Left ventricle myocardium superior (tissue), 1 donor: ENCODE measurements at places on chromosomes 5 and 9. TPM values are rescaled to one million over a fixed set of nuclear protein-coding genes. Genes with fewer than 3 reads are reported as not detected.

SAXO1 gene
- total RNA-seq: not detected

IFNA21 gene
- not detected for total RNA-seq

HAVCR2 gene
- total RNA-seq: 2.8 TPM

SLC4A9 gene
- not detected for total RNA-seq

STING1 gene
- total RNA-seq: 46.3 TPM

CDK9 gene
- total RNA-seq: 48.4 TPM

B4GALT1 gene
- 42.5 TPM for total RNA-seq

GRK6 gene
- 17.6 TPM for total RNA-seq

PRRX2 gene
- total RNA-seq: 0.20 TPM

RETREG1 gene
- total RNA-seq: 202 TPM

LRRC19 gene
- total RNA-seq: not detected

VDAC1 gene
- total RNA-seq: 515 TPM

PHF24 gene
- 0.10 TPM for total RNA-seq

LECT2 gene
- total RNA-seq: not detected

SLCO6A1 gene
- not detected for total RNA-seq

N4BP3 gene
- total RNA-seq: 2.7 TPM

SPINK7 gene
- total RNA-seq: not detected

SPOCK1 gene
- total RNA-seq: 14.7 TPM

NUTM2F gene
- total RNA-seq: not detected

S100Z gene
- 0.20 TPM for total RNA-seq

- DNase-seq: no peak
These were observed 31.1 kb upstream of the PWWP2A start for GRCh38 chr5:160150381-160150780.

DNA sequence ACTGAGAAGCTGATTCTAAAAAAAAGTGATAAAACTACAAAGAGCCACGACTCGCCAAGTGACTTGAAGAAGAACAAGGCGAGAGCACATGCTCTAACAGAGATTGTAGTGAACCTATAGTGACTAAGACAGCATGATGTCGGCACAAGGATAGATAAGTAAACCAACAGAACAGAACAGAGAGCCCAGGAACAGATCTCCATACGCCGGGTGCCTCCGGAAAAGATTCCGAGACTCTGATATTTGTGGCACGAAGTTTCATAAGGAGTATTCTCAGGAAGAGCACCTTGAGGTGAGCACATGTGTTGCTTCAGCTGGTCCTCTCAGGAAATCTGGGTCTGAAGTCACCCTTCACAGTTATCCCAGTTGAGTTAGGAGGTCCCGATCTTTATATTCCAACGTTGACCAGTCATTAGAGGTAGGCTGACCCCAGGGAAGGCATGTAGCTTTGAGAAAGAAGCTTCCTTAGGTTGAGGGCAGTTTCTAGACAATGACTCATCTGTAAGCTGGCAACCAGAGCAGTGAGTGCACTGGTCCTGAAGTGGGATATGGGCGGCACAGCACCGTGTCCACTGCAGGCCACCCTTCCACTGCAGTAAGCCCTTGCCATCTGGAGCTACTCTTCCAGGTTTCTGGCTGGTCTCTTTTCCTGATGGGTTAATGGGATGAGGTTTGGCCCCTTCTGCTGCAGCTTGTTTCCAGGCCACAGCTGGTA lies 13.6 kb upstream of the CLK4 start:
- DNase-seq: no peak

- DNase-seq: no peak
These were observed 35.3 kb downstream of the PRDM6 start for GRCh38 chr5:123124126-123124858.

DNA sequence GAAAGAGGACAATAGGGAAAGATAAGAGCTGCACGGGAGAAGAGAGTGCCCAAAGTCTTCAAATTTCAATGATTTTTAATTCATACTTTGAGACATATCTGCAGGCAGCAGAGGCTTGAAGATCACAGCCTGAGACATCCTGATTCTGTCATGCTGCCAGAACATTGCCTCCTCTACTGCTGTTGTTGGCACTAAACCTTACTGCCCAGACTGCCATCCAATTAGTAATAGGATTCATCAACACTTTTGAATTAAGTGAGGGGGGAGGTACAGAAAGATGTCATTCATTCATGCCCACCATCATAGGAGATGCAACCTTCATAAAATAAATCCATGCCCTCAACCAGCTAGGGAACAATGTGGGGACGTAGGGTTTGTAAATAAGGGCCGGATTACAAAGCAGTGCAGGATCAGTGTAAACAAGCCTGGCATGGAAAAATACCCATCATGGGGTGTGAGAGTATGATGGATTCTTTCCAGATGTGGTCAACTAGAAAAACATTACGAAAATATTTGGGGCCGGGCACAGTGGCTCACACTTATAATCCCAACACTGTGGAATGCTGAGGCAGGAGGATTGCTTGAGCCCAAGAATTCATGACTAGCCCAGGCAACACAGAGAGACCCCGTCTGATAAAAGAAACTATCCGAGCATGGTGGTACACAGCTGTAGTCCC lies 122.1 kb upstream of the DAPK1 start:
- no peak for DNase-seq

GRCh38 chr9:137582286-137582860 lies 3.6 kb upstream of the DPH7 start:
- DNase-seq: no peak

- DNase-seq: no peak
These were observed 11.9 kb upstream of the ZNF366 start for GRCh38 chr5:72519111-72519510.

- no peak for DNase-seq
These were observed 36.9 kb downstream of the CLINT1 start for GRCh38 chr5:157821822-157822622.

DNA sequence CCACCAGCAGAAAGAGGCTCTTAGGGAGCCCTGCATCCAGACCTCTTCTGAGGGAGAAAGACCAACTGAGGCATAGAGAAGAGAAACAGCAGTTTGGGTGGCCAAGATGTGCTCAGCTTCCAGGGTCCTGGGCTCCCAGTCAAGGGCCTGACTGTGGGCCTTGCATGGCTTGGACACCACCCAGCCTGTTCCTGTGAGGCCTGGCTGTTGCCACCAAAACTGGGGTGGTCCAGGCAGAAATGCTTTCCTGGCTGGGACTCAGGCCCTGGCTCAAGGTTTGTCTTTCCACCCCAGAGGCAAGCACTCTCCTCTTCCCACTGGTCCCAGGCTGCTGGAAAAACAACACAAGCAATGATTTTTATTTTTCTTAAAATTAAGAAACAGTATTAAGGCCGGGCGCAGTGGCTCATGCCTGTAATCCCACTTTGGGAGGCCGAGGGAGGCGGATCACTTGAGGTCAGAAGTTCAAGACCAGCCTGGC lies 13.3 kb downstream of the MYOZ3 start:
- DNase-seq: peak; percentile 77

GRCh38 chr5:96922499-96923244 lies 13.2 kb upstream of the LNPEP start:
- no peak for DNase-seq

DNA sequence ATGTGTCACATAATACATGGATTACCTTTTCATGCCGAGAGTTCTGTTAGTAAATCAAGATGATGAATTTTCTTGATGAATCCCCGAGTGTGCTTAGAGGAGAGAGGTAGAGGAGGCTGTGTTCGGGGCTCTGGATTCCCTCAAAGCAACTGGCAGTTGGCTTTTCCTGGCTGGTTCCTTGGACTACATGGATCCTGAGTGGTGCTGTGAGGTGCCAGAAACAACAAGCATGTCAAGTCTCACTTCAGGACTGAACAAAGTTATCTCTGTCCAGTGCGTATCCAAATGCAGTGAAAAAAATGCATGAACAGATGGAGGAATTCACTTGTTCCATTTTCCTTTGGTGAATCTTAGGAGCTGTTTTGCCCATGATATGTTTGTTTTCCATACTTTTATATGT lies 231.7 kb downstream of the FBXL7 start:
- DNase-seq: peak; percentile 36

GRCh38 chr5:33793836-33794549 lies 97.8 kb downstream of the ADAMTS12 start:
- peak; percentile 31 for DNase-seq

- DNase-seq: no peak
These were observed 91.1 kb upstream of the RANBP3L start for GRCh38 chr5:36392818-36393217.

GRCh38 chr9:4596165-4596922 lies 65.8 kb upstream of the PLPP6 start:
- no peak for DNase-seq

- no peak for DNase-seq
These were observed 82.8 kb downstream of the PRR16 start for GRCh38 chr5:120546922-120547321.

DNA sequence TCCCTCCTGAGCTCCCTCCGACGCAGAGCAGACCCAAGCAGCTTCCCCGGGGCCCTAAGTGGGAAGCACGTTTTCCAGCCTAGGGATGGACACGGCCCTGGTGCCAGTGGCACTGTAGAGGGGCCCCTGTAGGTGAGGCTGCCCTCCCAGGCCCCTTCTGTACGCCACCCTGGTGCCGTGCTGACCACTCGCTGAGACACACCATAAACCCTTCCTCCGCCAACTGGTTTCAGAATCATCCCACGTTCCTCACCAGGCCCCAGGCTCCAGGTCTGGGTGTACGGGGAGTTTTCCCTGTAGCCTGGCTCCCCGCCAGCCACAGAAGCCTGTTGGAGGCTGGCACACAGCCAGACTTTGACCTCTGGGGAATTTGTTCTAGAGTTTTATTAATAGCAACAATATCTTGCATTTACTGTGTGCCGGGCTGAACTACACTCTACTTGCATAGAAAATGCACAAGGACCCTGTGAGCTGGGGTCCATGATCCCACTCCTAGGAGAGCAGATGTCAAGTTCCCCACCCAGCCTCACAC lies 18.2 kb upstream of the WDR38 start:
- peak; percentile 93 for DNase-seq

DNA sequence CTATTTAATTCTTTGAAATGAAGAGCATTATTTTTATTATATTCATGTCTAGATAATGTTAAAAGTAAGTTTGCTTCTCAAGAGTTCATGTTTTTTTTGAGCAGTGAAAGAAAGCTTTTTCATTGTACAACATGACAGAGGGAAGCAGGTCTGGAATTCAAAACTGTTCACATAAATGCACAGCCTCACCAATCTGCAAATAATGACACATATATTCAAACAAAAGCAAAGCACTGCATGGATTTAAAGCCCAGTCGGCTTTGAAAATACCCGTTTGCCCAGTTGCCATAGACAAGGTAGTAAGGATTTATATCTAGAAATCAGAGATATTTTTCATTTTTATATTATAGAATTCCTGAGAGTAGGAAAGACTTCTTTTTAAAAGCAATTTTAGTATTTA lies 201.8 kb downstream of the CD180 start:
- no peak for DNase-seq

DNA sequence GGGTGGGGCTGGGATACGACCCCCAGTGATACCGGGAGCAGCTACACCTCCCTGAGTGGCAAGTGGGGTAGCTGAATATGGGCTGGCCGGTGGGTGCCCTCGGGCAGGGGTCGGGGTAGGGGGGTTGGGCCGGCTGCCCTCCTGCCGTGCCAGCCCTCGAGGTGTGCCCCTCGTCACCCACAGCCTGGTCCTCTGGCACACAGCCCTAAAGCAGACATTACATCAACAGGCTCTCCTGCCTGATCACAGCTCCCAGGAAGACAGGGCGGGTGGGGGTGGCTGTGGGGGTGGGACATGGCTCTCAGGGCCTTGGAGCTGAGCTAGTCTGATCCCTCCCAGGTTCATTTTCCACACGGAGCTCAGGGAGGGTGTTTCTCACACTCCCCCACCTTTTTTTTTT lies 23.2 kb downstream of the FBXW5 start:
- DNase-seq: no peak

GRCh38 chr9:1051584-1052275 lies 1.6 kb downstream of the DMRT2 start:
- peak; percentile 60 for DNase-seq

DNA sequence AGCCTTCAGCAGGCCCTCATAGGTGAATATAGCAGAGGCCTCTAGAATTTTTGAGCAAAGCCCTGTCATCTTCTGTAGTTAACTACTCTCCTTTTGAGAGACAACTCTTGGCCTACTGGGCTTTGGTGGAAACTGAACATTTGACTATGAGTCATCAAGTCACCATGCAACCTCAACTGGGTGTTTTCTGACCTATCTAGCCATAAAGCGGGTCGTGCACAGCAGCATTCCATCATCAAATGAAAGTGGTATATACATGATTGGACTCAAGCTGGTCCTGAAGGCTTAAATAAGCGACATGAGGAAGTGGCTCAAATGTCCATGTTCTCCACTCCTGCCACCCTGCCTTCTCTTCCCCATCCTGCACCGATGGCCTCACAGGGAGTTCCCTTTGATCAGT lies 1115.5 kb downstream of the TAF11L14 start:
- DNase-seq: no peak

DNA sequence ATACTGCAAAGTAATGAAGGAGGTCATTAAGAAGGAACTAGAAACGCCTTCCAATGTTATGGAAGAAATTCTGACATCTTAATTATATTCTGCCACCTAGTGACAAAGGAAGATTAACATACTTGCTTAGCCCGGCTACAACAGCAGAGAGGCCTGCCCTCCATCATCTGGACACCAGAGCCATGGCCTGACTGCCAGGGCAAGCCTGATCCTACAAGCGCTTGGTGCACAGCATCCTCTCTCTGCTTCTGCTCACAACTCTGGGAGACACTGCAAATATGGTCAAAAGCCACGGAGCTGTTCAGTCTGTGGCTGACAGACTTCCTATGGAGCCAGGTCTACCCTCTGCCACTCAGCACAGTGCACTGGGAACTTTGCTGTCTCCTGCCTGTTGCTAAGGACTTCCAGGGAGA lies 87.3 kb upstream of the SLC44A1 start:
- peak; percentile 65 for DNase-seq

GRCh38 chr9:99773468-99774138 lies 48.1 kb upstream of the NR4A3 start:
- DNase-seq: no peak

- DNase-seq: no peak
These were observed 505.4 kb downstream of the EFNA5 start for GRCh38 chr5:107165296-107165695.

DNA sequence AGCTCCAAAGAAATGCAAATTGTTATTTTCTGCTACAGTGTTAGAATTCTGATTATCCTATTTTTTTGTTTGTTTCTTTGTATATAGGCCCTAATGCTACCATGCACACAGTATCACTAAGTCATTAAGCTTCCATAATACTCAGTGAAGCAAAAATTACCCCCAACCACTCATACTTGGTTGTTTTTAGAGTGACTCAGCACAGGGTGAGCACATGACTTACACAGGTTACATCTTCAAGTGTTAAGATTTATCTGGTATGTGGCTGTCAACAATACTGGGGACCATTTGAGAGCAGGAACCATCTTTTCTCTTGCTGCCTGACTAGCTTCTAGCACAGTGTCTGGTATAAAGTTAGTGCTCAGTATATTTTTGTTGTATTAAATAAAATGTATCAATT lies 255.8 kb upstream of the SLC24A2 start:
- no peak for DNase-seq

GRCh38 chr9:33249087-33249658 lies 9.2 kb downstream of the SPINK4 start:
- DNase-seq: no peak

- DNase-seq: peak; percentile 46
These were observed 272.6 kb downstream of the ENC1 start for GRCh38 chr5:74367934-74368333.

- DNase-seq: no peak
These were observed 212.7 kb downstream of the PAPPA start for GRCh38 chr9:116366241-116366640.

- DNase-seq: peak; percentile 52
These were observed 14.3 kb upstream of the MGAT1 start for GRCh38 chr5:180816608-180817534.

- DNase-seq: peak; percentile 79
These were observed 923 bp upstream of the ZBTB5 start for GRCh38 chr9:37466037-37466709.
